ENCODE measurements at places on chromosomes 2 and 18.

DNA sequence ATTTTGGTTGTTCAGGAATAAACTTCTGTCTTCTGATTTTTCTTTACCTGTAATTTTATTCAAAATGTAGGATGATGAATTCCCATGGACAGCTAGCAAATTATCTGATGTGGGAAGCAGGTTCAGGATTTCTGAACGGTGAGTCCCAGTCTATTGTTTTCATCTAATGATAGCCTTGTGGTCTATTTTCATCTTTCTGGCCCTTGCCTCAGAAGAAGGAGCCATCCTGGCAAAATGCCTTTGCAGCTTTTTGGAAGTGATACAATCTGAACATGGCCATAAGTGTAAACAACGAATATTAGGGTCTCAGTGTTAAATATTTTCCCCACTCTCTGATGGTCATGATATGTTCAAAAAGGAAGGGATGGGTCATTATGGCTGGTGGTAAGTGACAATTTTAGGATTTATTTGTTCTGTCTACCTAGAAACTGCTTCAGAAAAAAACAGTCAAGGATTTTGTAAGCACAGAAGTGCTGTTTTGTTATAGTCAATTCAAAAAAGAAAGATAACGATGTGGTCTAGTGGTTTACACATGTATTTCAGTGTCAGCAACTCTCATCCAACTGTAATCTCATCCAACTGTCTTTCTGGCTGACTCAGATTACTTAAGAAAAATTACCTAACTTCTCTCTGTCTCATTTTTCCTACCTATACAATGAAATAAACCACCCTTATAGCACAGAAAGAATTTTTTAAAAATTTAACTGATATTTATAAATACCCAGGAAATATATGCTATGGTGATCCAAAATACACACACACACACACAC, 272.6 kb upstream of the ERBB4 start:
- no peak for DNase-seq

DNA sequence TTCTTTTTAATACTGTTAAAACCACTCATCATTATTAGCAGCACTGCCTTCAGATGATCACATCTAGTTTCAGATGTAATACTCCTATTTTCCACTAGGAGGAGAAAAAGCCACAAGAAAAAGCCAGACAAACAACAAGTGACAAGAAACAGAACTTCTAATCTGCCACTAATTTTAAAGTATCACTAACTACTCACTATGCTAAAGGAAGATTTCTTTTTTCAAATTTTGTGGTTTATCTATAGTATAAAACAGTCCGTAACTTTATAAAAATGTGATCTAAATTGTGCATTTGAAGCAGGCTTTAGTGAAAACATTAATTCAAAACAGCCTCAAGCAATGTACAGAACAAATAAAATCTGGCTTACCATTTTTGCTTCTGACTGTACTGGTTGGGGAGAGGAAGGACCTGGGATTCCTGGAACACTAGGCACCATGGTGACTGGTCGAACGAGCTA, 56.8 kb downstream of the ATF2 start:
- DNase-seq: no peak

DNA sequence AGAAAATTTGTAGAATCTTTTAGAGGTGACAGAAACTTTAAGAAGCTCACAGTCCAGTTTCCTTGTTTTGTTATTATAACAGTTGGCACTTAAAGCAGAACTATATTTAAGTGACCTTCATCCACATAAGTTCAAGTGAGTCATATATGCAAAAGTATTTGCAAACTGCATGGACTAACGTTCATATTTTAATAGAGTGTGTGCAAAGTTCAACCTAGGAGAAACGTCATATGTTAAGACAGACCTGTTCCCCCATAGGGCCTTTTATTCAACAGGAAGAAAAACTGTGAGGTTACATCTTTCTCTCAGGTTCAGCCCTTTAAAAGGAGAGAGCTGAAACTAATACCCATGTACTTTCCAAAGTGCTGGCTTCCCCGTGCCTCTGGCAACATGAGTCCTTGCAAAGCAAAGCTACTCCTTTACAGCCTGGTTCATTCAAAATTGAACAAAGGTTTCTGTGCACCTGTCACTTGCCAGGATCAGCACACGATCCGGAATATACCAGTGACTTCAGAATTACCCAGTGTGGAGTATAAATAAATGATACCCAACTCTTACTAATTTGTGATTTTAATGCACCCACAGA, 280.0 kb upstream of the RAB12 start:
- no peak for DNase-seq

- DNase-seq: no peak
These were observed 353.9 kb downstream of the PID1 start for GRCh38 chr2:228917220-228917619.

DNA sequence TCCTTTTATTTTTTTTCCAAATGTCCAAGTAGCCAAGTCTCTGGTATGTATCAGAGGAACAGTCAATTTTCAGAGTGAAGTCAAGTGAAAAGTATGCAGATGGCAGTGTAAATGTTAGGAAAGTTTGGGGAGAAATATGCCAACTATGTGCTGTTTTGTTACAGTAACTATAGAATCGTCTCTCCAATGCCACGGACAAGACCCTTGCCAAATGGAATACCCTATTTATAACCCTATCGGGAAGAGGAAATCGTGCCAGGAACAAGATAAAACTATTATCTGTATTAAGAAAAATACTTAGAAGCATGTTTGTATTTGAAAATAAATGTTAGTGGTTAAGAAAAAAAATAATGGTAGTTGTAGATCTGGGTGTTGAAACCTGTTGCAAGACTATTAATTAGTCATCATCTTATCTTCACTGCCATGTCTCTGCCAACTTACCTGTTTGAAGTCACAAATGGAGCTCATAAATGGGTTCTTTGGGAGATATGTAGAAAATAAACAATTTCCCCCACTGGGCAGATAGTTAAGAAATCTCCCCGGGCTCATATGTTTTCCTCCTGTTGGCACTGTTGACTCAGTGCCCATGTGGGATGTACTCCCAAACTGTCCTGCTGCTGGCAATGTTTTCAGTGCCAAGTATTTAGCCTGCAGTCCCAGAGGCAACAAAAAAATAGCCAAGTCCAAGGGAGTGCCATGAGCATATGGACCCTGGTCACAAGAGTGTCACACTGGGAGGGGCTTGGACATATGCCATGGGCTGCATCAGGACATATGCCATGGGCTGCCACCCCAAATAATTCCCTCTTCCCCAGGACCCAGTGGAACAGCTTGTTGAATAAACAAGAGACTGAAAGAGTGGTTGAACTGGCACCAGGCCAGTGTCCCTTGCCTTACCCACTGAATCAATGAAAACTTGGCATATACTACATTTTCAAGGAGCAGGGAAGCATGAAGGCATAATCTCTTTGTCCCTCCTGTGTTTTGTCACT, 366.9 kb downstream of the OSR1 start:
- no peak for DNase-seq

DNA sequence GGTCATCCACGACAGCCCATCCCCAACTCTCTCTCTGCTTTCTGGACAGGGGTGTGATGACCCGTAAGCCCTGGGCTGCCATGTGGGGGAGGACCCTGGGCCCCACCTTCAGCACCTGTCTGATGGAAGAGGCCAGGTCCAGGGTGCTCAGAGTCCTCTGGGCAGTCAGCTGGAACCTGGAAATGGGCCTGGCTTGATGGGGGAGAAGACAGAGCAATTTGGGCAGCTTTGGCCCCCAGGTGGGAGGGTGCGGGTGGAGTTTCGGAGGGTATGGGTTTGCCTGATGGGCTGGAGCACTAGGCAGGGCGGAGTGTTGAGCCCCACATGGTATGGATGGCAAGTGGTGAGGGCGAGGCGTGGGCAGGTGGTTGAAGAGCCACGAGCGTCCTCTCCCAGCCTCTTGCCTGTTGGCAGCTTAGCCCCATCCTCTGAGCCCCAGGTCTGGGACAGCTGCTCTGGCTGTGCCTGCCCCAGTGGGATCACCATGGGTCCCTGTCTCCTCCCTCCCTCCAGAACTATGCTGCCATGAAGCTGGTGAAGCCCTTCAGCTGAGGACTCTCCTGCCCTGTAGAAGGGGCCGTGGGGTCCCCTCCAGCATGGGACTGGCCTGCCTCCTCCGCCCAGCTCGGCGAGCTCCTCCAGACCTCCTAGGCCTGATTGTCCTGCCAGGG, 232.7 kb downstream of the DYSF start:
- DNase-seq: no peak

- no peak for DNase-seq
These were observed 264.4 kb downstream of the KCNE4 start for GRCh38 chr2:223316342-223316741.

GRCh38 chr2:136051001-136051724, 65.7 kb upstream of the DARS1 start:
- DNase-seq: no peak

DNA sequence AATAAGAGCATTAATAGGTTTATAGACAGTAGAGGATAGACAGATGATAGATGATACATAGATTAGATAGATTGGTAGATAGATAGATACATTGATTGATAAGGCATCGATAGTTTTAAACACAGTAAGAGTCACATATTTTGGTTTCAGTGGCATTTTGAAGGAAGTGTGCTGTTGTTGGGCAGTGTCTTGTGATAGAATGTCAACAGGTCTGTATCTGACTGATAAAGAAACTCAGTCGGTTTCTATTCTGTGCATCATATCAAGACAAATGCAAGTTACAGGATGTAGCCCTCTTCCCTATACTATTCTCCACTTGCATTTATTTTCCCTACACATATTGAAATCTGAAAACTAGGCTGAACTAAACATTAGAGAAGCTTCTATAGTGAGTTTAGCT, 1229.0 kb upstream of the ZEB2 start:
- DNase-seq: no peak

DNA sequence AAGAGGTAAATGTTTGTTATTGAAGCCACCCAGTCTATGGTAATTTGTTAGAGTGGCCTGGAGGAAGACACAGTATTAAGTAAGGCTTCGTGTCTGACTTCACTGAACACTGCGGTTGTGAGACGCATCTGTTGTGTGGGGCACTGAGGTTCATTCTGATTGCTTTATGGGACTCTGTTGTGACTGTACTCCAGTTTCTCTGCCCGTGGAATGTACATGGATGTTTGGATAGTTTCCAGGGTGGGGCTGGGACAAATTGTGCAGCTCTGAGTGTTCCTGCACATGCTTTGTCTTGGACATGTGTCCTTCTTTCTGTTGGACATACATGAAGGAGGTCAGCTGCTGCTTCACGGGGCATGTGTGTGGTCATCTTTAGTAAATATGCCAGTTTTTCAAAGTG, 58.6 kb downstream of the ODC1 start:
- no peak for DNase-seq

DNA sequence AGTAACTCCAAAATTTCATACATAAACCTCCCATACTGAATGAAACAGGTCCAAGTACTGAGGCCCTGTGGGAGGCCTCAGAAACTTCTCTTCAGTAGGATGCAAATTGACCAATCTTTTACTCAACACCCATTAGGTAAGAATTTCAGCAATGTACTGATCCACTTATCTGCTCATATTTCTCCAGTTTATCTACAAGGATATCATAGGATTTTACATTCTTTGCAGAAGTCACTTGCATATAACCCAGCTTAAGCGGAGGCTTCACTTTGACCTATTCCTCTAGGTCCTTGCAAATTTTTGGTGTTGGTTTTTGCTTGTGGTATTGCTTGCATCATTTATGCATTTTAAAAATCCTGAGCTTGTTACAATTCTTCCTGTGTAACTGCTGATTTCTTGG, 28.8 kb upstream of the SLC3A1 start:
- DNase-seq: no peak

DNA sequence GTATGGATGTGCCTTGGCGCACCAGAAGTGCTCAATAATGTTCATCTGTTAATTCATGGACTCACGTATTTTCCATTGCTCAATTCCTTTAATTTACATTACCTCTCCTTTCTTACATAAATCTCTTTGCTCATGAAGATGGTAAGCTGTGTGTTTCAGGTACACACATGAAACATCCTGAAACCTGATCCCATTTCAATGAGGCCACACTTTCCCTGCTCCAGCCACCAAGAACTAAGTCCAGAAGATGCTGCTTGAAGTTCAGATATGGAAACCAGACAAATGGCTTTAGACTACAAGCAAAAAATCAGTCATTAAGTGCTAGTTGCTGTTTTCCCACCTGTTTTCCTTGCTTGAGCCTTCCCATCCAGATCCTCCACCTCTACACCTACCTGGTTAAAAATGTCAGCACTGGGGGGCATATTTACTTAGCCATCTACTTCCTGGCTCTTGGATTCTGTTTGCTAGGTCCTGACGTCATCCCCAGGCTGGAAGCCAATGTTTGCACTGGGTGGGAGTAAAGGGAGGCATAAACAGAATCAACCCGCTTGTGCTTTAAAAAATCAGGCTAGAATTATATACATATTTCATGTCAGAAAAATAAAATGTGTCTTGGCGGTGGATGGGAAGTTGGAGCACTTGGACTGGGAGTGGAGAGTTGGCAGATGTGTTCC, 309.7 kb downstream of the OSR1 start:
- DNase-seq: no peak

DNA sequence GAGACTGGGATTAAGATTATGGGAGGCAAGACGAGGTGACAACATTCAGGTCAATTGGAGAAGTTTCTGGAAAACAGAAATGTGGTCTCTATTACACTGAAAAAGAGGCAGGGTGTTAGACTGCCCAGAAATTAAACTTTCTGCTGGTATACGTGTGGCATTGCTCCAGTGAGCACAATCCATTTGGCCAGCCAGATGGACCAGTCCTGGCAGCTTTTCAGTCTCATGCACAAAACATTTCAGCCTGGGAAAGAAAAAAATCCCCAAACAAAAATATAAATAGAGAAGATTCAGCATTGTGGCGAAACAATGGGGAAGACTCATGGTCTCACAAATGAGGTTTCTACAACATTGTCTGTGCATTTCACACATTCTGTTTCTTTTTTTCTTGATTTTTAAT, 113.9 kb downstream of the HNMT start:
- no peak for DNase-seq

DNA sequence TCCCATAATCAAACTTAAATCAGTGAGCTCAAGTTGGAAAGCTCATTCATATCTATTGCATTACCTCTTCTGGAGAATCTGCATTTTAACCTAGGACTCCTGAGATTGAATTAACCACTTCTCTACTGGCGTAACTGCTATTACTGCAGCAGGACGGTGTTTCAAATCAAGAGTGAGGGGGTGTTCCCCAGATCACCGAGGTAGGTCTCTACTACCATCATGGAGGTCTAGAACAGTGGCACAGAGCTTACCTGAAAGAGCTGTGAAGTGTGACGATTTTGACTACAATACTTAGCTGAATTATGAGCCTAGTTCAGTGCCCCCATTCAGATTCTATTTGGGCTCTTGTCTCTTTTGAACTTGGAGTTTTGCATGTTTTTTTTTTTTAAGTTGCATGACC, 119.5 kb downstream of the POLE4 start:
- no peak for DNase-seq

DNA sequence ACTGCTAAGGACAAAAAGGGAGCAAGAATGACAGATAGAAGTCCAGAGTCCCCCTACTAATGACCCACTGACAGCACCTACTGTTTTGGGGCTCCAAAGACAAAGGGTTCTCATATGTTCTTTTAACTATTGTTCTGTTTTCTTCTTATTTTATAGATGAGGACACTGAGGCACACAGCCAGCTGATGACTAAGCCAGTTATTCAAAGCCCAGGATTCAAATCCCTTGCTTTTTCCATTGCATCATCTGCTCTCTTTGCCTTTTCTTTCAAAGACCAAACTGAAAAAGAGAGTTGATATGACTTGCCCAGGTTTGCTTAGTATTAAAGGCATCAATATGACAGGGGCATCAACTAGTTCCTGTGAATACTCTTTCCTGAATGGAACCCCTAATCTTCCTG, 299.8 kb downstream of the LRATD1 start:
- DNase-seq: no peak

- no peak for DNase-seq
These were observed 25.9 kb downstream of the ENOSF1 start for GRCh38 chr18:686339-687111.
